ENCODE measurements at places on chromosomes 11 and 22.

GRCh38 chr22:32665676-32666075 is 135.8 kb upstream of the TIMP3 start:
- no peak for DNase-seq

DNA sequence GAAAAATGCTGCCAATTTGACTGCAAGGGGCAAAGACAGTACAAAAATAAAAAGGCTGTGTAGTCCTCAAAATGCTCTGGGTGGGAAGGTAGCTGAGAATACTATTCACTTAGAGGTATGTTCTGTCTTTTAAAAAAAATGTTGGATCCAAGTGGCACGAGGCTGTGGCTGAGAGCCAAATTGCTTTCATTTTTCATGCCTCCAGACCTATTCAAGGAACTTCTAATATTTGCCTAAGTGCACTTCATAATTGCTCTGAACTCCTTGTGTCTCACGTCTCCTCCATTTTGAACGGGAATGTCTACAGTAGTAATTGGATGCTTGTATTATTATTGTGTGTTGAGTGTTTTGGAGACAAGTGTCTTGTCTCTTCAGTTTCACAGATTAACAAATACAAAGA is 19.1 kb upstream of the SLC22A25 start:
- no peak for DNase-seq

GRCh38 chr11:70381872-70382861 is 16.2 kb upstream of the CTTN start:
- no peak for DNase-seq

GRCh38 chr11:76839311-76839710 is 21.4 kb upstream of the ACER3 start:
- DNase-seq: peak; percentile 91

DNA sequence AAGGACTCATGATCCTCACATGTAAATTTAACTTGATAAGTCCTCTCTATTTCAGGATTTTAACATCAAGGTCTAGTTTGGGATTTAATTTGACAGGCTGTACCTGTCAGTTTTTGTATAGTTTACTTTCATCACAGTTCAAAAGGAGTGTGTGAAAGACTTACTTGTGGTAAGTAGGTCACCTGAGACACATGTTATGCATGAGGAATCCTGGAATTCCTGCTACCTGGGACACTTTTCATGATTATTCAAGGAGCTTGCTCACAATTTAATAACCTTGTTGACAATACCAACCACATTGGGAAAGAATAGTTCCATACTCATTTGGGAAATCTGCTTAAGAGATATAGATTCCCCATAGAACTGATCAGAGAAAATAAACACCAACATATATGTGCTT is 15.8 kb upstream of the SLC36A4 start:
- no peak for DNase-seq

All from kidney capillary endothelial cell (primary cell).